ENCODE measurements at places on chromosomes 16 and 17.

DNA sequence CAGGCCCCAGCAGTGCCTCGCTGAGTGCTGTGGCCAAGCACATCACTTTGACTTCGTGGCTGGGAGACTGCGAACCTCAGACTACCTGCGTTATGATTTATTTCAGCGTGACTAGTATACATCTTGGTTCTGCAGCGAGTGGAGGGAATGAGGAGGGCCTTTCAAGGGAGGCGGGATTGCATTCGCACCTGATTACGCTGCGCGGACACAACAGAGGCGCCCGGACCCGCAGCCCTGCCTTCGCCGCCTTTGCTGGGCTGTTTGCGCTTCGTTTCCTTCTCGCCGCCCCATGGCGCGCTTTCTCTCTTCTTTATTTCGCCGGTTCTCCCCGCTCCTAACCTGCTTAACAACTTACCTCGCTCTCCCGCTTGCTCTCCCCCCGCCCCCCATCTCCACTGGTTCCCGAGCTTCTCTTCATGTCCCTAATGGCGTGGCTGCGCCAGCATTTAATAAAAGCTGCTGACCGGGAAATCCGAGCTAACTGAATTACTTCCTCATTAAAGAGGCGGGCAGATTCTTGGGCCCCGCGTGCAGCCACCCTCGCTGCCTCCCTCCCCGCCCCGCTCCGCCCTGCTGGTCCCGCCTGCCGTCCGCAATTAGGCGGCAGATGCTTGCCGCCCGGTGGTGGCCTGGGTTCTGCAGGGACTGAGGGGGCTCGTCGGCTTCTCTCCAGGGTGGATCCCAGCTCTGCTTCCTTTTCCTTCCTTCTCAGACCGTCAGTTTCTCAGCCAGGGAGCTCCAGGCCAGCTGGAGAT is 257.6 kb upstream of the SDK2 start:
- DNase-seq, result peak; percentile 44

GRCh38 chr16:20001856-20002707 is 71.6 kb downstream of the GPR139 start:
- no peak for DNase-seq

- no peak for DNase-seq
Measured at GRCh38 chr17:16953841-16954240, 18.1 kb downstream of the TNFRSF13B start.

DNA sequence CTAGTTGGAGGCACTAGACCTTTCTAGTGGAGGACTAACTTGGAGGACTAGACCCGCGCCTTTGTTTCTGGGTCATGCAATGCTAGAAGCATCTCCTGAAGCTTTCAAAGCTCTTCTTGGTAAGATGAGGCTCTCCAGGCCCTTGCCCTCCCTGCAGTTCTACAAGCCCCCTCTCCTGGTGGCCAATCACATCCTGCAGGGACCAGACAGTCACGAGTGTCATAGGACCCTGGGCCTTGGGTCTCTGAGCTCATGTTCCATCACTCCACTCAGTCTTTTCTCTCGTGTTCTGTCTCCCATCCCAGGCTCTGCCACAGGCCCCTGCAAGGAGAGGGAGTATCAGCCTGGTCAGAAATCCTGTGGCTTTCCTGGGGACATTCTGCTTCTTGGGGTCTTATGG is 119.6 kb downstream of the CYLD start:
- DNase-seq, result no peak

GRCh38 chr17:58332778-58333735 is 4.5 kb upstream of the TSPOAP1 start:
- no peak for DNase-seq

DNA sequence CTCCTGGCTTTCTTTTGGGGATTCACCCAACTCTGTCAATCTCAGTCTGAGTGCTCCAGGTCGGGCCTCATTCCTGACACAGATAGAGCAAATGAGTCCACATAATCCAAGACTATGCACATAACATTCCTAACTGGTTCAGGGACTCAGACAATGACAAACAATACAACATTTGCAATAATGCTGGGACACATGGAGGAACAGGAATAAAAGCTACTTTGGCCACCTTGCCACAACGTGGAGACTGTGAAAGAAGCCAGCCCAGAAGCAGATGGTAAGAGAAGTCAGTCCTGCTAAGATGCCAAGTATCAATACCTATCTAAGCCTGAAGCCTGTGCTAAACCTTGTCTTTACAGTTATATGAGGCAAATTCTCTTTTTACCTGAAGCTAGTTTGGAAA is 39.0 kb downstream of the GLG1 start:
- DNase-seq, result no peak

GRCh38 chr17:18321309-18321708 is 6.2 kb downstream of the SMCR8 start:
- no peak for DNase-seq

DNA sequence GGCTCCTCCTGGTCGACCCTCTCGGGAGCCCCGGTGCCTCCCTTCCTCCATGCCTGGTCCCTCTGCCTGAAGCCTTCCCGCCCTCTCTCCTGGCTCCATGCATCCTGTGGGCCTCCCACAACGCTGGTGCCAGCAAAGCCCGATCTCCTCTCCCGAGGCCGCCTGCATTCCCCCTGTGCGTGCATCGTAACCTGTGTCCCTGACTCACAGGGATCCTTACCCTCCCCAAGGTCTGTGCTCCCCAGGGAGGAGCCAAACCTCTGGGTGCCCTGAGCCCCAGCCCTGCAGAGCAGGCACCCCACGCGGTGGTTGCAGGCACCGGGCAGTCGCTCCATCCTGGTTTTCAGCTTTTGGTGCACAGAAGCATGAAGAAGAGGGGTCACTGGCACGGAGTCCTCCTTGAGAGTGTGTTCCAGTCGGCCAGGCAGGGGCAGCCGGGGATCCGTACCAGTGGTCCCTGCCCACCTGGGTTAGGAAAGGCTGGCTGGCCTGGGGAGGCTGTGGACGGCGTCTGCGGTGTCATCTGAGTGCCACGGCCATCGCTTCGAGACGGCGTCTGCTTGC is 1.8 kb upstream of the ENPP7 start:
- DNase-seq, result no peak

- DNase-seq, result no peak
Measured at GRCh38 chr16:73558219-73558618, 510.3 kb upstream of the ZFHX3 start.

GRCh38 chr17:47905221-47905733 is 9.2 kb downstream of the SP2 start:
- peak; percentile 94 for DNase-seq

DNA sequence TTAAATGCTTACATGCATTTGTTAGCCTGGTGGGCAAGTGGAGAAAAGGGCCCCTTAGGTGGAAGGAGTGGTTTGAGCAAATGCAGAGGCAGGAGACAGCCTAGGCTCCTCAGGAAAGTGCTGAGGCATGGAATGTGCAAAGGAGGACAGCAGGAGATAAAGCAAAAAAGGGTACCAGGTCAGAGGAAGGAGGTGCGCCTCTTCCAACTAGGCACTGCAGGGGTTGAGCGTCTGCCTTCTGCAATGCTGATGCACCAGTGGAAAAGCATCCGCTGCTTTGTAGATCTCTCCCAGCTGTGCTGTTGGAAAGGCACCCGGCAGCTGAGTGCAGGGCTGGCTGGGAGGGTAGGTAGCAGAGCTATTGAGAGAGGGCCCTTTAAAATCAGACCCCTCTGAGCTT is 287.0 kb upstream of the XYLT1 start:
- no peak for DNase-seq

DNA sequence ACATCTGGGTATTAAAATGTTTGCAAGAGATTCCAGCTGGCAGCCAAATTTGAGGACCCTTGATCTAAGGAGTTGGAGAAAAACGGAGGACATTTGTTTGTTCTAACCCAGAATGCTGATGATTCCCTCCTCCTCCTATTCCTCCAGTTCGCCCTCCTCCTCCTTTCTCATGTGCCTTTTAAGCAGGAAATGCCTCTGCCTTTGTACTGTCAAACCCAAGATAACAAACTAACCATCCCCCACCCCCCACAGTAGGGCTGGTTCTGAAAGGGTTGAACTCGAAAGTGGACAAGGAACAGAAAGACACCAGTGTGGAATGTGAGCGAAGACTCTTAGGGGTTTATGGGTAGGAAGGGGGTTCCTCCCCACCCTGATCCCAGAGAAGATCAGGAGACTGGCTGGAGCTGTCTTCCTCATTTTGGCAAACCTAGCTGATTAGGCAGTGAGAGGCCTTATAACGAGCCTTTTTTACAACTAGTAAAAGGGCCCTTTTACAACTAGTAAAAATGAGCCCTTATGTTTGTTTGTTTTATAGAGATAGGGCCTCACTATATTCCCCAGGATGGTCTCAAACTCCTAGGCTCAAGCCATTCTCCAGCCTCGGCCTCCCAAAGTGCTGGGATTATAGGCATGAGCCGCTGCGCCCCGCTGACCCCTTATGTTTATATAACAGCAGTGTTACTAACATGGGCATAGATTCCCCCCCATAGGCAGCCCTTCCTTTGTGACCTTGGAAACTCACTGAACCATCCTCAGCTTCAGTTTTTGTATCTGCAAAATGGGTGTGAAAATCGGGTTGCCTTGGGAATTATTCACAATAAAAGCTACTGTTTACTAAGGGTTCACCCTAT is 975 bp downstream of the CHD9 start:
- peak; percentile 83 for DNase-seq

DNA sequence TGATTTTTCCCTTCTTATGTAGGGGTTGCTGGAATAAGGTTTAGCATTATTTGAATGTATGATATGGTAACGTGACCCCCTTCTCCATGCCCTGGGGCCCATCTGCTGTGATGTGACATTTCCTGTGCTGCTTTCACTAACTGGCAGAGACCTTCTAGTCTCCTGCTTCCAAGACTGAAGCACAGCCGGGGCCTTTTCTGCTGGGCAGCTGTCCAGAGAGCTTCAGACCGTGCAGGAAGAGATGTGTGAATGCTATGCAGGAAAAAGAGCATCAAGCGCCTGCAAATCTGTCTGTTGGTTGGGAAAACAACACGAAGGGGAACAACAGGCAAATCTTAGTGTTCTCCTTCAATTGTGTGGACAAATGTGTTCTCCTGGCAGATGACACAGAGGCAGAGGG is 128.5 kb downstream of the SPACA3 start:
- DNase-seq, result peak; percentile 87

- DNase-seq, result no peak
Measured at GRCh38 chr16:2186505-2186904, 9.9 kb downstream of the CASKIN1 start.

GRCh38 chr16:85126394-85126704 is 14.1 kb upstream of the CIBAR2 start:
- peak; percentile 83 for DNase-seq

DNA sequence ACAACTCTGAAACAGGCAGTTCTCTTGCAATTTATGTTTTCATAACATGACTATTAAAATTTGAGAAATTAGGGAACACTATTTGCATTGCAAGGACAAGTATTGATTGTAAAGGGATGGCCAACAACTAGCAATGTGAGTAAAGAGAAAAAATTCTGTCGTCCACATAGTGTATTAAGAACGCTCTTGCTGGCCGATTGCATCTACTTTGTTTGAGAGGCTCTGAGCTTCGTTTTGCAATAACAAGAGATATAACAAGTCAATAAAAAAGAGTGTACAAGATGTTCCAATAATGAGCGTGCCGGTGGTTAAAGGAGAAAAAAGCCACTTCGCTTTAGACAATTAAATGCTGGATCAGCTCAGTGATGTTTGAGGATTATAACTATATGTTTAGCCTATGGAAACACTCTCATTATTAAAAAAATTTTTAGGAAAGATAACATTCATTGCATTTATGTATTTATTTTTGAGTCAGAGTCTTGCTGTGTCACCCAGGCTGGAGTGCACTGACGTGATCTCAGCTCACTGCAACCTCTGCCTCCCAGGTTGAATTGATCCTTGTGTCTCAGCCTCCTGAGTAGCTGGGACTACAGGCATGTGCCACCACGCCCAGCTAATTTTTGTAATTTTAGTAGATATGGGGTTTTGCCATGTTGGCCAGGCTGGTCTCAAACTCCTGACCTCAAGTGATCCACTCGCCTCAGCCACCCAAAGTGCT is 19.2 kb upstream of the TOM1L1 start:
- no peak for DNase-seq

DNA sequence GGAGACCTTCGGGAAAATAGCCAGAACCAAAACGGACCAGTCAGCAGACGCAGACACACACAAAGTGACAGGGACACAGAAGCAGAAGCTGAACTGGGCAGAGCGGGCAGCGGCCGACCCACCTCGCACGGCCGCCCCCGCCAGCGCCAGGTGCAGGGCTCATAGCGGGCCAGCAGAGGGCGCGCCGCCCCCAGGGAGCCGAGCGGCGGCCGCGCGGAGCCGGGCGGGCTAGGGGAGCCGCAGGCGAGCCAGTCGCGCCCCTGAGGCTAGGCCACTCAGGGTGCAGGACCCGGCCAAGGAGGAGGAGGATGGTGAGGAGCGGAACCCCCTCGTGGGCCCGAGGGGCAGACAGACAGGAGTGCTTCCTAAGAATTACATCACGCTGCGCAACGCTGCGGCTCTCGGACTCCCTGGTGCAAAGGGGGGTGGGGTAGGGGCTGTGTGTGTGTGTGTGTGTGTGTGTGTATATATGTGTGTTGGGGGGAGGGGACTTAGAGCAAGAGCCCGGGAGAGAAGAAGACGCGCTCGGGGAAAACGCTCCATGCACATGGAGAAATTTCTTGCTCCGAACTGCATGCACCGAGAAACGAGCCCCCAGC is 913 bp upstream of the NOG start:
- peak; percentile 73 for DNase-seq

GRCh38 chr17:17910060-17910459 is 62.1 kb downstream of the TOM1L2 start:
- no peak for DNase-seq

DNA sequence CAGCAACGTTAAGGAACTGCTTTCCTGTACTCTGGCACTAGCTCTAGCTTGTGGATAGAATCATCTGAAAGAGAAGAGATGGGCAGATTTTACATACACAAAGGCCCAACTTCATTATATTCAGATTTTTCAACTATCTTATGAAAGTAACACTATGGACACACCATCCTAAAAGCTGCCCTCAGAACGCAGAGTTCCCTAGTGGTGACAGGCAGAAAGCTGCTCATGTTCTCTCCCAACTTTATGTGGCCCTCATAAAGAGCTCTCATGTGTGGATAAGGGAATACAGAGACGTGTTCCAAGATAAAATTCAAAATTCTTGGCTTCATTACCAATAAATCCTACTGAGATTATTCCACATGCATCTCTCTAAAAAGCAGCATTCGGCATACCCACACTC is 1.5 kb downstream of the CFAP20 start:
- DNase-seq, result no peak

- DNase-seq, result no peak
Measured at GRCh38 chr17:47918991-47919390, 22.4 kb upstream of the PNPO start.

DNA sequence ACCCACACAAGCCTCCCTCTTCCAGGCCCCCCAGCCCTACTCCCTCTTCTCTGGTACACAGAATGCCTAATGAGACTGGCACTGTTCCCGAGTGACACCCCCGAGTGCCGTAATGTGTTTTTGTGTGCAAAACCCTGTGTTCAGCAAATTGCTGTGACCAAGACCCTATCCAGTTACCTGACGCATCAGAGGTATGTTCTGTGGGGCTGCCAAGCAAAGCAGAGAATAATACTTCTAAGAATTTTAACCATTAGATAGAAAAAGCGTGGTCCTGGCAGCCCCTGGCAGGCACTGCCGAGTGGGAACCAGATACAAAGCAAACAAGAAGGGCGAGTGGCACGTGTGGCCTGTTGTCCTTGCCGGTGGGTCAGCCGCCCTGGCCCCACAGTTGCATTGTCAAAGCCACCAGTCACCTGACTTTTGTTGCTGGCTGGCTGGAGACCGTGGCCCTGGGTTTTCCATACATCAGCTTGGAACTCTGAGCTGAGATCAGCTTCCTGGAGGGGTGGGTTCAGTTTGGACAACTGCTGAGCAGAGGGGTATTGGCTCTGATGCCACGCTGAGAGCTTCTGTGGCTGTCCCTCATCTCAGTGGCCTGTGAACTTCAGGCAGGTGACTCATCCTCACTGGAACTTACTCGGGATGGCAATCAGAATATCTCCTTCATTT is 69.1 kb upstream of the BRD7 start:
- no peak for DNase-seq

- no peak for DNase-seq
Measured at GRCh38 chr17:44909681-44910144, 5.6 kb downstream of the GFAP start.
